Effector CD8-positive, alpha-beta T cell (primary cell): ENCODE measurements at places on chromosomes 5 and 9.

DNA sequence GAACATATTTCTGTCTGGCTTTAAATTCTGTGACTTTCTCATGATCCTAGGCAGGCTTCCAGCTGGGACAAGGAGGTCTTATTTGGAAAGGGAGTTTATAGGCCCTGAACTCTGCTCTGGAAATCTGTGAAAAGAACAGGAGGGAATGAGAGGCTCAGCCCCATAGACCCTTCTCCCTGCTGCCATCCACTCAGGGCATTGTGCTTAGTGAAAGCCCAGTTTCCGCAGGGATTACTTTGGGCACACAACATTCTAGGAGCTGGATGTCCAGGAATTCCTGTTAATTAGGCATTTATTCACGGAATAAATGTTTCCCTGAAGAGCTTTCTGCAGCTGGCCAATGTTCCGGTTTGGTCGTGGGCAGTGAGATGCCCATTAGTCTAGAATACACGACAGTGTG is 32.7 kb upstream of the COL15A1 start:
- no peak for DNase-seq

DNA sequence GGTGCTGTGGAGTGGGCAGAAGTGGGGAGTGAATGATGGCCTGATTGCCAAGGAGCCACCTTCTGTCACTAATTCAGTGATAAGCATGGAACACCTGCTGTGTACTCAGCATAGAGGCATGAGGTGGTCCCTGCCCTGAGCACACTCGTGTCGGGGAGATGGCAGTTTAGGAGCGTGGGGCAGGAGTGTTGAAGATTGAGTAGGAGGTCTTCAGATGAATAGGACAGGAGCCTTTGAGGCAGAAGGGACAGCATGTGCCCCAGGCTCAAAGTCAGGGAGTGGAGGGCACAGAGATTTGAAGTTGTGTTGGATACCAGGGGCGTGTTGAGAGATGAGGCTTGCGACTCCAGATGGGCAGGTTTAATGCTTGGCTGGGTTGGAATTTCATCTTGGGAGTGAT is 55.0 kb downstream of the ZNF618 start:
- DNase-seq, result no peak

DNA sequence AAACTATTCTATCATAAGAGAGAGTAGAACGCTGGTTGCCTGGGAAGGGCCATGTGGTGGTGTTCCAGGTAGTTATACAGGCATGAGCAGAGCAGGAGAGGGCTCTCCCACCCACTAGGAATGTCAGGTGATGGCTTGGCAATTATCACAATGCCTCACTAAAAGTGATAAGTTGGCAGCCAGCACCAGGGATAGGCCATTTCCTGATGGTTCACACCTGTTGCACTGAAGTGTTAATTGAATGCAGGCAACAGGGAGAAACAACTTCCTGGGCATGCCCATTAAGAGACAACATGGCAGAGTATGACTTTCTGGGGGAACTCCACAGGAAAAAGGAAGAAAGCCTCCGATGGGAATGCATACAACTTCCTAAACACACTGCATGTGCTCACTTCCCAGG is 593.2 kb downstream of the ELAVL2 start:
- no peak for DNase-seq

DNA sequence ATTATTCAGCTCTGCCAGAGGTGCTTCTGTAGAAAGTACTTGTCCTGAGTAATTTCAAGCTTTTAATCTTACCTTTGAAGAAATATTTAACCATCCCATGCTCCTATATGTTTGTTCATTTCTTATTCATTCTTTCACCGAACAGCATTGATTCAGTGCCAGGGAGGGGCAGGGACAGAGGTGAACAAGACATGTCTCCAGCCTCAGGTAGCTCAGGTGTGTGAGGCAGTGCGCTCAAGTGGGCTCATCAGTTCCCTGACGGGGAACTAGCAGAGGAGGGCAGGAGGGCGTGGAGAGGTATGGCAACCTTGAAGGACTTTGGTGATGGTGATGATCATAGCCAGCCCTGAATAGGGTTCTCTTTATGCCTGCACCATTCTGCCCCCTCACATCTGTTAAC is 25.9 kb downstream of the ERGIC1 start:
- DNase-seq, result no peak

DNA sequence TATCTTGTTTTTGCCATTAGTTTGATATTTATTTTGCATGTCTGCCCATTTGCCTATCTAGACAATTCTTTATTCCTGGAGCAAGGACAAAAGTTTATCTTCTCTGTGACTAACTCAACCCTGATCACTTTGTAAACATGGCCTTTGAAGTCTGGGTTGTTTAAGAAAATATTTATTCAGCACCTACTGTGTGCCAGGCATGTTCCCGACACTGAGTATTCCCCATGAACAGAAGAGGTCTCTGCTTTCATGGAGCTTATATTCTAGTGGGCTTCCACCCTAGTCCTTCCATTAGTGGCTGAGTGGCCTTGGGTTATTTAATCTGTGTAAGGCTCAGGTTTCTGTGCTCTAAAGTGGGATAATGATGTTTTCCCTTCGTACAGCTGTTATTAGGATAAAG is 49.7 kb downstream of the SEMA6A start:
- DNase-seq, result no peak

DNA sequence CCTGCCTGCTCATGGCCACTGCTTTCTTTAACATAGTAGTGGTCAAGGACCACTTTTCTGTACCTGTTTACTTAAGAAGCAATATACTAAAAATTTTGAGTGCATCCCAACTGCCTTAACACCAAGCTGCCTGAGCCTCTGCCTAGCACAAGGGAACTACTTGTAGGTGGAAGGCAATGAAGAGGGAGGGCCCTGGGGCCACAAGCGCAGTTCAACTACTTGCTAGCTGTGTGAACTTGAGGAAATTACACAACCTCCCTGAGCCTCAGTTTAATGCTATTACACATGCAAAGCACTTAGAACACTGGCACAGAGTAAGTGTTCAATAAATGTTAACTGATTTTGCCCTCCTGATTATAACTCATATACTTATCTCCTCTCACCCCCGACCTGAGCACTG is 6.3 kb downstream of the ARL15 start:
- no peak for DNase-seq

DNA sequence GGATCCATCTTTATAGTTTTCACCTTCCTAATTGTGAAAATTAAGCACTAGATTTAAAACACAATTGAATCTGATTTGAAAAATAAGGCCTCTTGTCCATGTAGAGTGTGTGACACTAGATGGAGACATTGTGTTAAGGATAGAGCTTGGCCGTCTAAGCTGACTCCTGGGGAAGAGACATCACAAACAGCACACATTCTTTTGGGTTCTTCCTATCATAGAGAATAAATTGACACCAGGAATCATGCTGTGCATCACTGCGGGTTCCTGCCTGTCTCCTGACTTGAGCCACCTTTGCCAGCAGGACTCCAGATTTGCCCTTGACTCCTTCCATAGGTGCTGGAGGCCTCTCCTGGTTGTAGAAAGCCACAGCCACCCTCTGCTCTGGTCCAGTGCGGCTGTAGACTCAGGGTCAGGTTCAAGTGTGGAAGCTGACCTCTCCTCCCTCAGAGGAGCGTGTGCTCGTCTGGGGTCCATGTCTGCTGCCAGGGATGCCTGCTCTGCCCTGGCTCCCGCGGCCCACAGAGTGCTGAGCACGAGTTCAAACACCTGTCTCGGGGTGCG is 11.2 kb downstream of the ROPN1L start:
- DNase-seq, result no peak
